ENCODE measurements at places on chromosomes 5 and 9.

DNA sequence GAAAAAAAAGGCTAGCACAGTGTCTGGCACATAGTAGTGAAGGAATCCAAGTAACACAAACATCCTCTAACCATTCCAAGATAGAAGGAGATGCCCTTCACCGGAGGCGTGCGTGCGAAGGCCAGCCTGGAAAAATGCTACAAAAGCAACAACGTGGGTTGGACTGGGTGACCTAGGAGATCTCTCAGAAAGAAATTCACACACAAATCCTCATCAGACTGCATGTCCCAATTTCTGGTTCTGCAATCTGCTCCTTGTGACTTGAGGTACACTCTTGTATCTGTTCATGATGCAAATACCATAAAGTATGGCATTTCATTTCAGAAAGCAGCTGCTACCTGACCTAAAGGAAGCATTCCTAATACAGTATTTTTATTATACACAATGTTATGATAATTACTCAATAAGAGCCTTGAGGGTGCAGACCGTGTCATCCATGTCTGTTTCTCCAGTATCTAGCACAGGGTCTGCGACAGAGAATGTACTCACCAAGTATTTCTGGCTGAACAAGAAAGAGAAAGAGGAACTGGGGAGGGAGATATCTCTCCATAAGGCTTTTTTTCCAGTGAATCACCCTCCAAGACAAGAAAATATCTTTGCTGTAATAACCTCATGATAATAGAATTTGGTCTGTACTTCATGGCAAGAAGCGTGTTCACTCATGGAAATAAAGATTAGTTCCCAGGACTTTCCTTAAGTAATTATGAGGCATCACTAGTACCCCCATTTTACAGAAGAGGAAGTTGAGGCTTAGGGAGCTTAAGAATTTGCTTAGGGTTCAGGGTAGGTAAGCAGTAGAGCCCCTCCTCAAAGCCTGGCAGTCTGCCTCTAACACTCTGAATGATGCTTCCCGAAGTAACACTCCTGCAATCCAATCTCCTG lies 138.3 kb downstream of the CDK5RAP2 start:
- no peak for DNase-seq

DNA sequence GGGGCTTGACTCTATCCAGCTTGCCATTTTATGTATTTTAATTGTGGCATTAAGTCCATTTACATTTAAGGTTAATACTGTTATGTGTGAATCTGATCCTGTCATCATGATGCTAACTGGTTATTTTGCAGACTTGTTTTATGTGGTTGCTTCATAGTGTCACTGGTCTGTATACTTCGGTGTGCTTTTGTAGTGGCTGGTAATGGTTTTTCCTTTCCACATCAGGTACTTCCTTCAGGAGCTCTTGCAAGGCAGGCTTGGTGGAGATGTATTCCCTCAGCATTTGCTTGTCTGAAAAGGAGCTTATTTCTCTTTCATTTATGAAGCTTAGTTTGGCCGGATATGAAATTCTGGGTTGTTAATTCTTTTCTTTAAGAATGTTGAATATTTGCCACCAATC lies 145.9 kb downstream of the CPLANE1 start:
- DNase-seq, result no peak

DNA sequence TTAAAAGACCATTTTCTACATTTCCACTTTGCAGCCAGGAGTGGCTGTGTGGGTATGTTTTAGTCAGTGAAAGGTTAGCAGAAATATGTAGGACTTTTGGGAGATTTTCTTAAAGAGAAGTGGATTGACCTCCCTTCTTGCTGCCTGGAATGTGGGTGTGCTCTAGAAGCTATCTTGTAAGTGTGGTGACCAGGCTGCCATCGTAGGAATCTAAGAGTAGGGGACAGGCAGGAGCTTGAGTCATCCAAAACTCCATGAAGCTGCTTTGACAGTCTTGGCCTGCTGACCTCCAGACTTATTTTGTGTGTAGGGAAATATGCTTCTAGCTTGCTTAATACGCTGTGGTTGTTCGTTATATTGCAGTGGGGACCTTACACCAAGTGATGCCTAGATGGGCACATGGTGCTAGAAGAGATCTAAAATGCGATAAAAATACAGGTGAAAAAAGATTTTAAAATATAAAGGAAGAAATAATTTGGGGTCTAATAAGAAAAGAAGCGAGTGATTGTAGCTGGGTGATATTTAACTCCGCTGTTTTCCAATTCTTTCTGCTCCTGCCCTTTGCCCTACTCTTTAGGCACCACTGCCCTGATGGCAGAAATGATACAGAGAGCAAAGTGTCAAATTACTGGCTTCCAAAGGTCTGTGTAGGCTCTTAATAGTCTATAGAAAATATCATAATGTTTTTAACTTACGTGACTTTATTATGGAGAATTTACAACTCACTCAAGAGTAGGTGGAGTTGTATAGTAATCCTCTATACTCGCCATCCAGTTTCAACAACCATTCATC lies 298.2 kb upstream of the ZNF608 start:
- DNase-seq, result no peak

DNA sequence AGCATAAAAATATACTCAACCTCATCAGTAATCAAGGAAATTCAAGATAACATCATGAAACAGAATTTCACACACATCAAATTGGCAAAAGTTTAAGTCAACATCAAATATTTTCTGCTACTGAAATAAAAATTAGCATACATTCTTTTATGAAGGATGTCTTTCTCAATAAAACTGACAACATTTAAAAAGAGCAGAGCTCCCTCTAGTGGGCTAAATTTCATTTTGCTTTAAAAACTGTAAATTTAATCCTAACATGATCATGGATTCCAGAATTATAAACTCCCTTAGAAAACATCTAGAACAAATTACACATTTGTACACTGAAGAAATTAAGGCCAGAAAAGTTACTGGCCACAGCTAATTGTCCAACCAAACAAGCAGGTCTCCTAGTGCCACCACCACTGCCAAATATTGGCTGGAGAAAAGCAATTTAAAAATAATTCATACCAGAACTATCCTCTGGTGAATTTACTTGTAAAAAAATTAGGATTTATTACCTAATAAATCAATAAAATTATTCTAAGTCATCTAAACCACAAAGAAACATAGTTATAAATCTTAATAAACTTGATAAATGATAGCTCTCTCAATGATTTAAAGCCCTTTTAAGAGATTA lies 31.2 kb downstream of the DEPDC1B start:
- DNase-seq, result no peak

DNA sequence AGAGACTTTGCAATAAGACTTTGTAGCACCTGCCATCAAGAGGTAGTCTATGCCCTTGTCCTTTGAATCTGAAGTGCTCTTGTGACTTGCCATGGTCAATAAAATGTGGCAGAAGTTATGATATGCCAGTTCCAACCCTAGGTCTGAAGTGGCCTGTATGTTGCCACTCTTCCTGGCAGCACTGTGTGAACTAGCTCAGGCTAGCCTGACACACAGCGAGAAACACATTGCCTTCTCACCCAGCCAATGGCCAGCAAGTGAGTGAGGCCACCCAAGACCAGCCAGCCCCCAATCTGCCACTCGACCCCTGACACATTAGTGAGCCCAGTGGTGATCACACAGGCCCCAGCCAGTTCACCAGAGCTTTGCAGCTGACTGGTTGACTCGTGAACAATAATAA lies 52.7 kb upstream of the OSMR start:
- DNase-seq, result no peak

DNA sequence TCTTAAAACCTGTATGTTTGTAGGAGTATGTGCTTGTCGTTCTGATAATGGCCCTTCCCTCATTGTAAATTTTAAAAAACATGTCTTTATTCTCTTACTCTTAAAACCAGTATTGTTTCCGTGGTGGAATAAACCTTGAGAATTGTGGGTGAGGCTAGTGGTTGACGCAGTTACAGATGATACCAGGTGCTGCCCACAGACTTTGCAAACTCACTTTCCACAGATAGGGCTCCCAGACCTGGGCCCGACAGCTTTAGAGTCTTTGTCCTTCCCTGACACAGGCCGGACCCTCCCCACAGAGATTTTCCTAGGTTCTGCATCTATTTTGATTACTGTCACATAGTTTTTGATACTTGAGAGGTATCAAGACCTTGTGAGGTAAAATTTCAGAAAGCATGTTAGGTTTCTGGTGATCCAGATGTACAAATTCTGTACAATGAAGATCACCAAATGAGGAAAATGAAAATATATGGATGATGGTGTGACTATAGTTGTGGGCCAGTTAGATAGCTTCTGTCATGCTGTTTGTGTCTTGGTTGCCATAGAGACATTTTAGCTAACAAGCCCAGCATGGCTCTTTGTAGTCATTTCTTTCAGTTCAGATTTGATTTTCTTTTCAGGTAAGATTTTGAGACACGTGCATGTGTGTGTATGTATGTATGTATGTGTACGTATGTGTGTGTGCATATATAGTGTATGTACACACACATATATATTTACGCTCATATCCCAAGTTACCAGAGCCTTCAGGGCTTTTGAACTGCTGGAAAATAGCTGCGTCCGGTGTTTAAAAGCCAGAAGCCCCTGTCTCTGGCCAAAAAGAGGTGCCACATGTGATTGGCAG lies 33.8 kb downstream of the DMRT1 start:
- DNase-seq, result no peak

GRCh38 chr9:125233678-125234077 lies 7.5 kb downstream of the HSPA5 start:
- DNase-seq, result no peak

GRCh38 chr5:3393122-3393919 lies 202.3 kb upstream of the IRX1 start:
- no peak for DNase-seq

DNA sequence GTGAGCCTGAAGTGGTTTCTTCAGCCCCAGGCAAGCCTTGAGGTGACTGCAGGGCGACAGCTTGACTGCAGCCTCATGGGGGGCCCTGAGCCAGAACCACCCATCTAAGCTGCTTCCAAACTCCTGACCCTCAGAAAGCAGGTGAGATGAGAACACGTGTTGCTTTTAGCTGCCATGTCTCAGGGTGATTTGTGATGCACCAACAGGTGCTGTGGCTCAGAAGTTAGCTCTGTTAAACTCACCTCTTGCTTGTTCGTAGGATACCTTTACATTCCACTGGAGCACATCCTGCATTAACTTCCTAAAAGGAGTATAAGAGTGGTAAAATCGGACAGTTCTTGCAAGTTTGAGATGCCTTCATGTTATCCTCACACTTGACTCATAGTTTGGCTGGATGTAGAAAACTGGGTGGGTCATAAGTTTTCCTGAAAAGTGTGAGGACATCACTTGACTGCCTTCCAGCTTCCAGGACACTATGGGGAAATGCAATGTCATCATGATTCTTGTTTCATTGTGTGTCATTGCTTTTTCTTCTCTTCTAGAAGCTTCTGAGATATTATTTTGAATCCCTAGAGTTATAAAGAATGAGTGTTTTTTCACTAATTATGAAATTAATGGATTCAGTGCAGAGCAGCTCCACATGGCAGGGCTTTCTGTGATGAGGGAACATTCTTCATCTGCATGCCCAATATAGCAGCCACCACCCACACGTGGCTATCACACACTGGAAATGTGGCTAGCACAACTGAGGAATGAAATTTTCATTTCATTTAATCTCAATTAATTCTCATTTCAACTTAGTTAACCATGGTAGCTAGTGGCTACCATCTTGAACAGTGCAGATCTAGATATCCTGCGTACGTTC lies 92.3 kb downstream of the HSD17B3 start:
- DNase-seq, result no peak

- DNase-seq, result no peak
Observed at GRCh38 chr5:145502906-145503305, 332.2 kb downstream of the PRELID2 start.

- DNase-seq, result no peak
Observed at GRCh38 chr9:88889386-88889785, 101.9 kb upstream of the S1PR3 start.

DNA sequence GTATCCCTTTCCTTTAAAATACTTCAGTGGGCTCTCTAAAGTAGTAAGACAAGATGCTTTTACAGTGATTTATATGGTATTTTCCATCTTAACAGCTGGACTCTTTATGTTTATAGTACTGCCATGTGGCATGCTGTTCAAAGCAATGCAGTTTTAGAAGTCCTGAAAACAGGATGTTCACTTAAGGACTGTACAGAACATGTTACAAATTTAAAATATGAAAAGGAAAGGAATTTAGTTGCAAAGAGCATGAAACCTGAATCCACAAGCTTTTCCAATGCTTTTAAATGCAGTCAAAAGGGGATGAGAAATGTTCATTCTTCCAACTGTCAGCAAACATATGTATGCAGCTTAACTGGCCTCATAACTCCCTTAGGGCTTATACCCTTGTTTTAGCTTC lies 580.2 kb downstream of the EFNA5 start:
- DNase-seq, result no peak

DNA sequence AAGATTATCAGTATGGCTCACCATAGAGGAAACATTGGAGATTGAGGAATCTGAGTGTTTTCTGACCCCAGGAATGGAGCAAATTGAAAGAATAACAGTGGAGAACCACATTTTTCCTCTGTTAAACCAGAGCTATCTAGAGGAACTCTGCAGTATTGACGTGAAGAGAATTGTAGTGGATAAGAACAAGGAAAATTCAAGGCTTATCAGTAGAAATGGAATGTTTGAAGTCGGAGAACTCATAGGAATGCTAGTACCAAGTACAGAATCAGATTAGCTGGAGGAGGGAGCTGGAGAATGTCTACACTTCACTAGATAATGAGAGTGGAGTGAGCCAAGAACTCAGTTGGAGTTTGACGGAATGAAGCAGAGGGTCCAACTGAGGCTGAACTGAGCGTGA lies 50.3 kb downstream of the SNCAIP start:
- no peak for DNase-seq

DNA sequence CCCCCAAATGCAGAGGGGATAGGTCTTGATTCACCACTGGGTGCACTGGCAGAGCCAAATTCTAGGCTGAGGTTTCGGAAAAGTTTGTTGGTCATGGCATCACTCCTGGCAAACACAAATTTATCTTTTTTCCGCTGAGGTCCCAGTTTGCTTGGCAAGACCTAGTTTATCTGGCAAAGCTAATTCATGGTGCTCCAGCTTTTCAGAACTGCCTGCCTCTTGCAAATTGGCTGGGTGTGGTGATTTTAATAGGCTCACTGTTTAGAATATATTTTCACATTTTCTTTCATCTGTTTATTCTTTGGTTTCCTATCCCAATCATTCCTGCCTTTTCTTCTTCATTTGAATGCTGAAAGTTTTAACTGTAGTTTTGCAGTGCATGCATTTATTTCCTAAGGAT lies 50.5 kb upstream of the MAMDC2 start:
- no peak for DNase-seq

GRCh38 chr5:53246042-53246836 lies 136.7 kb upstream of the MOCS2 start:
- DNase-seq, result no peak

- no peak for DNase-seq
Observed at GRCh38 chr9:104258296-104259011, 164.3 kb downstream of the SMC2 start.

GRCh38 chr9:84349671-84350070 lies 9.1 kb upstream of the SLC28A3 start:
- DNase-seq, result no peak

DNA sequence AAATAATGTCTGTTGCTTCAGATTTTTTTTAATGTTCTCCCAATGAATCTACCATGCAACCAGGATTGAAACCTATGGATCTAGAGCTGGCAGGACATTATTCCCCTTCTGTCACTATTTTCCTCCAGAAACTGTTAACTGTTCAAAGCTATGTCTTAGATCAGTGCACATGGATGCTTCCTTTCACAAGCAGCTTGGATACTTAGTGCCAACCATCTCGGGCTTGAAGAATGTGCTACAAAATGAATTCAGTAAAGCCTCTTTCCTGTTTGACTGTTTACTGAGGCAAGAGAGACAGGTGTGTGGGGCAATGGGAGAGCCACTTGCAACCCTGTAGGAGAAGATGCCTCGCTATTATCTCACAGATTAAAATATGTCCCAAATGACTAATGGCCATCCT lies 774.8 kb downstream of the KCTD16 start:
- DNase-seq, result no peak
